Posterior vena cava (tissue), 2 donors: ENCODE measurements at places on chromosomes 11 and 22. TPM values are rescaled to one million over a fixed set of nuclear protein-coding genes. Genes with fewer than 3 reads are reported as not detected.

The OR51B2 gene
- not detected for total RNA-seq

The CNGA4 gene
- not detected for total RNA-seq

The GSTT4 gene
- not detected for total RNA-seq

The LUZP2 gene
- 0.28 TPM for total RNA-seq

The OVOL1 gene
- not detected for total RNA-seq

The SLC22A6 gene
- not detected for total RNA-seq

The HBD gene
- total RNA-seq, result 1.4 TPM

The SLC17A6 gene
- total RNA-seq, result not detected

The CEND1 gene
- total RNA-seq, result not detected
